CD4-positive, alpha-beta T cell (primary cell): ENCODE measurements at places on chromosomes 6 and 20. TPM values are rescaled to one million over a fixed set of nuclear protein-coding genes. Genes with fewer than 3 reads are reported as not detected.

- H3K4me3 ChIP-seq: no peak overlapping the region
- H3K36me3 ChIP-seq: peaks cover 73% of the 10 kb centered on the region
- H3K27ac ChIP-seq: no peak overlapping the region
- H3K27me3 ChIP-seq: no peaks in the 10 kb centered on the region
- H3K4me1 ChIP-seq: peaks cover 12% of the 10 kb centered on the region
- no peak for DNase-seq
These were observed 6.1 kb downstream of the PDRG1 start for GRCh38 chr20:31945785-31946184.

DNA sequence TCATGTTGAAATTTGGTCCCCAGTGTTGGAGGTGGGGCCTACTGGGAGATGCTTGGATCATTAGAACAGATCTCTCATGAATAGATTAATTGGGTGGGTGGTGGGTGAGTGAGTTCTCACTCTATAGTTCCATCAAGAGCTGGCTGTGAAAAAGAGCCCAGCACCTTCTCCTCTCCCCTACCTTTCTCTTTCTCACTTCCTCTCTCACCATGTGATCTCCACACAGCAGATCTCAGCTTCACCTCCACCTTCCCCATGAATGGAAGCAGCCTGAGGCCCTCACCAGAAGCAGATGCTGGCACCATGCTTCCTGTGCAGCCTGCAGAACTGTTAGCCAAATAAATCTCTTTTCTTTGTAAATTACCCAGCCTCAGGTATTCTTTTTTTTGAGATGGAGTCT is 12.9 kb upstream of the GMNN start:
- no peak overlapping the region for H3K4me3 ChIP-seq
- no peaks in the 10 kb centered on the region for H3K4me1 ChIP-seq
- no peak overlapping the region for H3K27ac ChIP-seq
- H3K36me3 ChIP-seq: no peaks in the 10 kb centered on the region
- no peak for DNase-seq

DNA sequence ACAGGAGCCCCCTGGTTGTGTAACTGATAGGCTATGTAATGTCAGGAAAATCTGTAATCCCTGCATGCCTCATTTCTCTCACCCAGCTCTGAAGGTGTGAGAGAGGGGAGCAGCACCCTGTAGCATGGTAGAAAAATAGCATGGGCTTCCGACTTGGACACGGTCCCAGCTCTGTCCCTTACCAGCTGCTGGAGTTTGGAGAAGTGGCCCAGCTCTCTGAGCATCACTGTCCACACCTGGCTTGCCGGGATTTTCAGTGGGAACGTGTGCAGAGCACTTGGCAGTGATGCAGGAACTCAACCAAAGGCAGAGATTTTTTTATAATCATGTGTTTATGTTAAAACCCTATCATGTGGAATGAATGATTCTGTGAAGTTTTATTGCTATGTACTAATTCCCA is 34.6 kb downstream of the STK35 start:
- no peak overlapping the region for H3K4me3 ChIP-seq
- peaks cover 2% of the 10 kb centered on the region for H3K4me1 ChIP-seq
- no peak overlapping the region for H3K27ac ChIP-seq
- DNase-seq: no peak
- H3K27me3 ChIP-seq: no peaks in the 10 kb centered on the region
- H3K36me3 ChIP-seq: no peaks in the 10 kb centered on the region

The NKAIN2 gene
- not detected for total RNA-seq

DNA sequence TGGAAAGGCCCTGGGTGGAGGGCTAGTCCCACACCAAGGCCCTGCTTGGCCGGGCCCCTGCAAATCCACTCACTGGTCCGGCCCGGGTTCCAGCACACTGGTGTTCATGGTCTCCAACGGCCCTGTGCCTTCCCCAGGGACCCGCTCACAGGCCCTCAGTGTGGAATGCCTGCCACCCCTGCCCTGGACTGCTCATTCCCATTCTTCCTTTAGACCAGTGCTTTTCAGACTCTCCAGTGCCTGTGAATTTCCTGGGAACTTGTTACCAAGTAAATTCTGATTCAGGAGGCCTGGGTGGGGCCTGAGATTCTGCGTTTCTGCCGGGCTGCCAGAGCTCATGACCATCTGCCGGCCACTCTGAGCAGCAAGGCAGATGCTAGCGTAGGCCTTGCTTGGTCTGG is 5.7 kb upstream of the PXDC1 start:
- peaks cover 4% of the 10 kb centered on the region for H3K4me1 ChIP-seq
- H3K4me3 ChIP-seq: no peak overlapping the region

The SLC35D3 gene
- total RNA-seq: not detected

The STMND1 gene
- total RNA-seq: not detected

DNA sequence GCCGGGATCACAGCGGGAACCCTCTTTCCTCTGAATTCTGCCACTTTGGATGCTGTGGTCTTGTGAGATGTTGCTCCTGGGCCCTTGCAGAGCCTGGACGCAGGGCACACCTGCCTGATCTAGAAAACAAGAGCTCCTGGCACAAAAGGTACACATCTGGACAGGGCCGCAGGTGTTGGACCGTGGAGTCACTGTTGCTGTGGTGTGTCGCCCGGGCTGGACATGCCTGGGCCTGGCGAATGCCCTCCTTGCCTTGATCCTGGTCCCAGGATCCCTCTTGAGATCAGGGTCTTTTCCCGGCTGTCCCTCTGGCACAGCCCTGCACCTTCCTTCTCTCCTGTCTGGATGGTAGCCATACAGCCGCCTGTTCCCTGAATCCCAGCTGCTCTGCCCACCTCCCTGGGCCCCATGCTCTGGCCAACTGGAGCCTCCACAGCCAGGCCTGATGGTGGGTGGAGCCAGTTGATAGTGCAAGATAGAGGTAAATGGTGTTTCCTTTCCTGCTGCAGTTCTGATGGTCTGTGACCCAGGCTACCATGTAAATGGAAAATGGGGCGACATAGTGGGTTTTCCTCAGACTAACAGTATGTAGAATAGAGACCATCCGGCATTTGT is 5.0 kb downstream of the FOXP4 start:
- DNase-seq: no peak
- H3K27ac ChIP-seq: no peak overlapping the region
- peaks cover 17% of the 10 kb centered on the region for H3K27me3 ChIP-seq
- H3K4me1 ChIP-seq: peaks cover 25% of the 10 kb centered on the region

GRCh38 chr6:153340568-153340967 is 209.5 kb upstream of the RGS17 start:
- H3K4me1 ChIP-seq: no peaks in the 10 kb centered on the region
- H3K27ac ChIP-seq: no peak overlapping the region
- H3K36me3 ChIP-seq: no peaks in the 10 kb centered on the region
- DNase-seq: no peak
- H3K27me3 ChIP-seq: no peaks in the 10 kb centered on the region

The BPIFB1 gene
- total RNA-seq: not detected

- H3K36me3 ChIP-seq: no peaks in the 10 kb centered on the region
- no peaks in the 10 kb centered on the region for H3K4me1 ChIP-seq
- DNase-seq: no peak
- no peak overlapping the region for H3K4me3 ChIP-seq
These were observed 136.0 kb downstream of the MMUT start for GRCh38 chr6:49327005-49327404.

GRCh38 chr6:164151161-164152120 is 736.9 kb downstream of the QKI start:
- no peak for DNase-seq
- H3K4me1 ChIP-seq: no peaks in the 10 kb centered on the region
- no peaks in the 10 kb centered on the region for H3K36me3 ChIP-seq
- H3K27ac ChIP-seq: no peak overlapping the region
- H3K4me3 ChIP-seq: no peak overlapping the region

DNA sequence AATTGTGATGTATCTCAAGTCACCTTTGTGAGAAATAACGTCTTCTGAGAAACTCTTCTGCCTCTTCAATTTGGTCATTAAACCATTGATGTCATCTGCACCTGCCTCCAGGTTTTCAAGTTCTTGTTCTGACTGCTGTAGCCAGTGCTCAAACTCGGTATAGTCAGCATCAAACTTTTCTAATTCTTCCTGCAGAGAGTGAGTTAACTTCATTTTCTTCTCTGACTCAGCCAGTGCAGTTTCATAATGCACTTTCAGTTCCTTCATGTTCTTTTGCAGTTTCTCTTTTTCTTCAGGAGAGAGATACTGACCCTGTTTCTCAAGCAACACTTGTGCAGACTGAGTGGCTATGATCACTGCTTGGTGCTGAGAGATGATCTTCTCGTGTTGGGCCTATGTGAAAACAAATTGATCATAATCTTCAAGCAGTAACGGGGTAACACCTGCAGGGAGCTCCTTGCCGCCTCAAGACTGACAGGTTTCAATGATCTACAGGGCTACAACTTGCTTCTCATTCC is 48.8 kb downstream of the DST start:
- DNase-seq: no peak
- no peak overlapping the region for H3K27ac ChIP-seq
- no peak overlapping the region for H3K4me3 ChIP-seq
- no peaks in the 10 kb centered on the region for H3K36me3 ChIP-seq

The ADGRF4 gene
- not detected for total RNA-seq

DNA sequence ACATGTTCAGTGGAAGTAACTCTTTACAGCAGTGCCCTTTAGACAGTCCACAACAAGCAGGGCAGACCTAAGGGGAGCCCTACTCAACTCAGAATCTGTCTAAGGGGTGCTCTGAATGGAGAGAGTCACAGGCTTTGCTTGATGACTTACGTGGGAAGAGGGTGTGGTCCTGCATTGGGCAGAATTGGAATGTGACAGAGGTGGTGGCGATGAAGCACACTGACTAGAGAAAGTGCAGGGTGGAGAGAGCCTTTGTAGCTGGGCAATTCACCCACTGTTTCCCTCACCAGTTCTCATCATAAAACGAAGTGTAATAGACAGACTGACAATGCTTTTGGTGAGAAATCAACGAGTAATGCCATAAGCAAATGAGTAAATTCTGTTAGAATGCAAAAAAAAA is 11.2 kb downstream of the TP53INP2 start:
- peaks cover 29% of the 10 kb centered on the region for H3K36me3 ChIP-seq
- H3K4me3 ChIP-seq: no peak overlapping the region
- H3K4me1 ChIP-seq: peaks cover 6% of the 10 kb centered on the region
- H3K27ac ChIP-seq: no peak overlapping the region
- H3K27me3 ChIP-seq: no peaks in the 10 kb centered on the region

DNA sequence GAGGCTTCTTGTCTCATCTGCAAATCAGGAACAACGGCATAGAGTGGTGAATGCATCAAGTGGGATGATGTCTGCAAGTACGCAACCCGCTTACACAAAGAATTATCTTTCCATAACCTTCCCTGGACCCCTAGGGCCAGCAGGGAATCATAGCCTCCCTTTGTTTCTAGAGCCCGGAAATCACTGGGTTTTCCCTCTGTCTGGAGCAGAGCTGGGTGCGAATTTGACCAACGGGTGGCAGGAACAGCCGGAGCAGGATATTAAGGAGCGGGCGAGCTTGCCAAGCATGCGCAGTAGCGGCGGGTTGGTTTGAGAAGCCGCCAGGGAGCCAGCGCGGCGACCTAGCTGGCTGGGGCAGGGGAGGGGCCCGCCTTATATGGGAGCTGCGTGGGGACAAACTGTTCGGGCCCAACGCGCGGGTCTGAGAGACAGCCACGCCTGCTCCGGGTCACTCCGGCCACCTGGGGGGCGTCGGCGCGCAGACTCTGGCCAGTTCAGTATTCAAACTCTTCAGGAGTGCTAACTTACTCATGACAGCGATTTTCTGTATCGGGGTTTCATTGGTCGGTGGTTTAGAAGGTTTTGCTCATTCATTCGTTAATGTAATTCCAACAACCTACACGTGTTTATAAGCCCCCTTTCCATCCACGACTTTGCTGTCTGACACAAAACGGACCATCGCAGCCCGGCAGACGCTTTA is 1.6 kb upstream of the KIF16B start:
- H3K36me3 ChIP-seq: no peaks in the 10 kb centered on the region
- peak overlapping the region; percentile 73 for H3K4me3 ChIP-seq
- peaks cover 34% of the 10 kb centered on the region for H3K4me1 ChIP-seq
- no peaks in the 10 kb centered on the region for H3K27me3 ChIP-seq
- peak overlapping the region; percentile 20 for H3K27ac ChIP-seq

The PPIL6 gene
- 1.3 TPM for total RNA-seq

DNA sequence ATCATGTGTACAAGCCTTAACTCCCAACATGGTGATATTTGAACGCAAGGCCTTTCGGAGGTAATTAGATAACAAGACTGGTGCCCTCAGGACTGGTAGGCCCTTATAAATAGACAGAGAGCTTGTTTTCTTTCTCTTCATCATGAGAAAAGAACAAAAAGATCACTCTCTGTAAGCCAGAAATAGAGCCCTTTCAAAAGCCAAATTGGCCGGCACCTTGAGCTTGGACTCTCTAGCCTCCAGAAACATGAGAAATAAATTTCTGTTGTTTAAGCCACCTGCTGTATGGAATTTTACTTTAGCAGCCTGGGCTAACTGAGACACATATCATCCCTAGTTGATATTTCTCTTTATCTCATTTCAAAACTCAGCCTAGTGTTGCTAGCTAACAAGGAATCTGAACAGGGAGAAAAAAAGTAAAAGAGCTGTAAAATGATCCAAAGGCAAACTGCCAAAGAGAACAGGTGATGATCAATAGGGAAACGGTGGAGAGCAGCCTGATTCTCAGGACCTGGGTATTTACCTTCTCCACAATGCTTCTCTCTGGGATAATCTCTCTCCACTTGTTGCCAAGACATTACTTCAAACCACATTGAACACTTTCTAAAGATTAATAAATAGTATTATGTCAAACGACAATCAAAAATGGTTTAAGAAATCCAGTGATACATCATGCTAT is 6.1 kb downstream of the COL21A1 start:
- no peaks in the 10 kb centered on the region for H3K27me3 ChIP-seq
- no peak overlapping the region for H3K27ac ChIP-seq
- no peak overlapping the region for H3K4me3 ChIP-seq
- no peaks in the 10 kb centered on the region for H3K36me3 ChIP-seq
- DNase-seq: no peak

DNA sequence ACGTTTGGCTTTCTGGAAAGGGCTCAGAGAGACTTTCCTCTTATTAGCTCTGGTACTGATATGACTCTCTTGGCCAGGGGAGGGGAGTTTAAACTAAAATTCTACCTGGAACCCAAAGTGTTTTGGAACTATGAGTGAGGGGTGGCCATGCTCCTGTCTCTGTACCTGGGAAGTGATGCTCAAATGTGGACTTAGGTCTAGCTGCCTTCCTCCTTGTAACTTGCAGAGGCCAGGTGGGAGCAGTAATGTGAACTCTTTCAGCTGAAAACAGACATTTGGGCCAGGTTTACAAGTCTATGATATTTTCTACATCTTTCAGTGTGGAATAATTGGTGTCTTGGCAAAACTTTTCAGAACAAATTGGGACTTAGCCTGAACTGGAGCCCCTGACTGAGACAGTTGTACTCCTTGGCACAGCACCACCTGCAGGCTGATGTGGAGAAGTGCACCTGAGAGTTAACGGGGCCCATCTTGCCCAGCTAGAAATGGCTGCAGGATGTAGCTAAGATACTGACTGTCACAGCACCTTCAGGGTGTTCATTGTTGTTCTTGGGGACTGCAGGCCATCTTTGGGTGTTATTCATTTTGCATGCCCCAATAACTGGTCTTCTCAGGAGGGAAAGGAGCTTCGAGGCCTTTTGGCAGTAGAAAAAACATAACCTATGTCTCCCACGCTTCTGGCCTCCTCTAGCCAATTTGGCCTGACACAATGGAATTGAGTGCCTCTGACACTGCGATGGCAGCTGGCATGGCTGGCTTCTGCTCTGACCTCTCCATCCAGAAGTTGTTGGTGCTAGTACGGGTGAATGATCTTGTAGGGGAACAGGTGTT is 37.1 kb downstream of the CD109 start:
- no peak overlapping the region for H3K4me3 ChIP-seq
- H3K27ac ChIP-seq: no peak overlapping the region
- DNase-seq: peak; percentile 78
- no peaks in the 10 kb centered on the region for H3K36me3 ChIP-seq
- no peaks in the 10 kb centered on the region for H3K27me3 ChIP-seq
- H3K4me1 ChIP-seq: no peaks in the 10 kb centered on the region

- no peaks in the 10 kb centered on the region for H3K27me3 ChIP-seq
- no peaks in the 10 kb centered on the region for H3K36me3 ChIP-seq
- no peak overlapping the region for H3K27ac ChIP-seq
- no peak overlapping the region for H3K4me3 ChIP-seq
- H3K4me1 ChIP-seq: peaks cover 6% of the 10 kb centered on the region
- peak; percentile 16 for DNase-seq
These were observed 191.2 kb downstream of the ZNF217 start for GRCh38 chr20:53402233-53403005.
